ENCODE measurements at places on chromosomes 1 and 21.

GRCh38 chr1:224727351-224728289, 111.5 kb downstream of the CNIH3 start:
- no peak for DNase-seq

GRCh38 chr1:12245116-12245515, 15.3 kb downstream of the VPS13D start:
- no peak for DNase-seq

- no peak for DNase-seq
Measured at GRCh38 chr1:99669821-99670220, 23.9 kb downstream of the PALMD start.

DNA sequence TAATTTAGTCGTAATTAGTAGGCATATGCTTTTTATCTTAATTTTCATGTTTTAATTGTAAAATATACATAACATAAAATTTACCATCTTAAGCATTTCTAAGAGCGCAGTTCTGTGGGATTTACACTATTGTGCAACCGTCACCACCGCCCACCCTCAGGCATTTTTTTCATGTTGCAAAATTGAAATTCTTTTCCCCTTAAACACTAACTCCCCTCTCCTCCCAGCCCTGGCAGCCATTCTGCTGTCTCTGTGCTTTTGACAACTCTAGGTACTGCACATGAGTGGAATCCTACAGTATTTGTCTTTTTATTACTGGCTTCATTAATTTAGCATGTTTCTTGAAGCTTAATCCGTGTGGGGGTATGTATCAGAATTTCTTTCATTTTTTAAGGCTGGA, 7.8 kb downstream of the PIK3CD start:
- DNase-seq: no peak

- DNase-seq: no peak
Measured at GRCh38 chr1:162364498-162364897, 12.2 kb downstream of the SPATA46 start.

DNA sequence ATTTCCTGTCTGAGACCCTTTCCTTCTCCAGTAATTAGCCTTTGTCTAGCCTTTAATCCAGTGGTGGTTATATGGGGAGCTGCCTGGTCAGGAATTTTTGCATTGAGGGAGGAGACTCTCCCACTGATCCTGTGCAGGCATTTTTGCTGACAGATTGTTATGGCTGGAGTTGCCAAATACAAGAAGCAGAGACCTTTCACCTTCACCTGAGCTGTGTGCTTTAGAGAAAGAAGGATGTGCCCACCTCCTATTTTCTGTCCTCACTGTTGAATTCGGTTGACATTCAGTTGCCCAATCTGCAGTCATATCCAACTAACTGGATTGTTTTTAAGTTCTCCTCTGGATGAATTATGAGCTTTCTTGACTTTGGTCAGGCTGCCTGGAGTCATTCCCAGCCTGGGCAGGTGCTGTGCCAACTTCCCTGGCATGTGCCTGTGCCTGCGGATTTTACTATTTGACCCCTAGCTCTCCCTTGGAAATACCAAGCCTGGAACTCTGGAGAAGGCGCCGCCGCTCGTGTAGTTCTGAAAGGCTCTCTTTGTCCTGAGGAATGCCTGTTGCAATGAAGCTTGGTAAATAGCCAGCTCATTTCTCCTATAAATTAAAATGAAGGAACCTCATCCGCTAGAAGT, 143.9 kb downstream of the NOS1AP start:
- peak; percentile 85 for DNase-seq

- DNase-seq: no peak
Measured at GRCh38 chr1:156413391-156414246, 44.6 kb downstream of the RHBG start.

- no peak for DNase-seq
Measured at GRCh38 chr21:39647476-39647875, 34.7 kb downstream of the B3GALT5 start.

GRCh38 chr1:217712925-217713597, 81.9 kb downstream of the SPATA17 start:
- DNase-seq: no peak

GRCh38 chr1:35264871-35265270, 3.6 kb upstream of the ZMYM4 start:
- no peak for DNase-seq

GRCh38 chr1:204145033-204145504, 6.8 kb downstream of the ETNK2 start:
- DNase-seq: no peak

DNA sequence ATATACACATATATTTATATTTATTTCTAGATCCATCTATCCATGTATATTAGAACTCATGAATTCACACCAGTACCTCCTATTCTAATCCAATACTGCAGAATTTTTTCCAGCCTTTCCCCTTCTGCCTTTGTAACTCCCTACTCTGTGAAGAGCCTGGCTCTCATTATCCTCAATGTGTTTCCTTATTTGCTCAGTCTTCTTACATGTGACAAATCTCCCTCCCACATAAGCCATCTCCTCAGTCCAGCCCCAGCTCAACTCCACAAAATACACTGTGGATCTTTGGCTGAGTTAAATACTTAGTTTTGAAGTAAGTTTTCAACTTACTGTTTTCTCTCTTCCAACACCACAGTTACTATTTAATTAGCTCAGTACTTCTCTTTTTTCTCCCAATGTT, 45.7 kb downstream of the ATP5PO start:
- DNase-seq: no peak

DNA sequence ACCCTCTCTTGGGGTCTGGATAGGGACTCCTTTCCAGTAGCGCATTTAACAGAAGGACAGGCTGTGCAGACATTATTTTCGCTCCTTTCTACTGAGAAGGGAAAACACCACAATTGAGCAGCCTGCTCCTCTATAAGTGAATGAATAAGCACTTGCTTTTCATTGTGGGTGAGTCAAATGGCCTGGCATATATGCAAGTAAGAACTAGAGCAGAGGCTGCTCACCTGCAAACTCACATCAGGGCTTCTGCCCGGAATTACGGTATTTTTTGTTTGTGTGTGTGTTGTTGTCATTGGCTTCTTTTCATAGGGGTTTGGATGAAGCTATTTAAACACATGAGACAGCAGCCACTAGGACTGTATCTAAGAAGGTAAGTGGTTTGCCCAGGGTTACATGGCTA, 200.1 kb upstream of the CAMK1G start:
- no peak for DNase-seq

DNA sequence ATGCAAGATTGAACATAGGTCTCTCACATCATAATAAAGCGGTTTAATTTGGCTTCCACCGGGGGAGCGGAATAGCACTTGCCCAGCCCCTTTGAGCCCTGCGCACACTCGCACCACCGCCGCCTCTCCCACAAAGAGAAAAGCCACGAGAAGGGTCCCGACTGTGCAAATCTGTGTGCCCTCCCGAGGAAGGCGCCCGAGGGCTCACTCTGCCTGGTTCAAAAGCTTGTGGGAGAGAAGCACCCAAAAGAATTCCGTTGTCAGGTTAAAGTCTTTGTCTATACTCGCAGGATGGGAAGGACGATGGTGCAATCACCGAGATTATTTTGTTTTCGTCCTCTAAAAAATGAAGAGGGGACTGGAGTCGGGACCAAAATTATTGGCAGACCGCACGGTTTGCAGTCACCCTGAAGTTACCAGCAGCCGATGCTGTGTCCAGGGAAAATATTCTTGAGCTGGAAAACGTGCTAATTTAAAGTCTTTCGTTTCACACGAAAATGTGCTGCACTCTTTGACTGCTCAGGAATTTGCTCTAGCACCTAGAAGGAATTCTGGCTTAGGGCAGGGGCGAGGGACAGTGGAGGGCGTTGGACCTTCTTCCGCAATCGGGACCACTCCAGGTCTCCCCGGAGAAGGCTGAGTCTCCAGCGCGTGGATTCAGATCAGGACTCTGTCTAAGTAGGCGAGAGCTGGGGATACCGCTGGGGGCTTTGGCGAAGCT, 6.6 kb upstream of the SIM2 start:
- no peak for DNase-seq

- no peak for DNase-seq
Measured at GRCh38 chr1:82220754-82221153, 420.0 kb downstream of the ADGRL2 start.

GRCh38 chr1:215400741-215401140, 166.4 kb upstream of the KCTD3 start:
- no peak for DNase-seq

GRCh38 chr1:150487763-150488115, 520 bp downstream of the TARS2 start:
- no peak for DNase-seq

Data from adrenal gland (tissue), 19 donors.